RCC 7860 (cell line): ENCODE measurements at places on chromosomes 7 and 10.

DNA sequence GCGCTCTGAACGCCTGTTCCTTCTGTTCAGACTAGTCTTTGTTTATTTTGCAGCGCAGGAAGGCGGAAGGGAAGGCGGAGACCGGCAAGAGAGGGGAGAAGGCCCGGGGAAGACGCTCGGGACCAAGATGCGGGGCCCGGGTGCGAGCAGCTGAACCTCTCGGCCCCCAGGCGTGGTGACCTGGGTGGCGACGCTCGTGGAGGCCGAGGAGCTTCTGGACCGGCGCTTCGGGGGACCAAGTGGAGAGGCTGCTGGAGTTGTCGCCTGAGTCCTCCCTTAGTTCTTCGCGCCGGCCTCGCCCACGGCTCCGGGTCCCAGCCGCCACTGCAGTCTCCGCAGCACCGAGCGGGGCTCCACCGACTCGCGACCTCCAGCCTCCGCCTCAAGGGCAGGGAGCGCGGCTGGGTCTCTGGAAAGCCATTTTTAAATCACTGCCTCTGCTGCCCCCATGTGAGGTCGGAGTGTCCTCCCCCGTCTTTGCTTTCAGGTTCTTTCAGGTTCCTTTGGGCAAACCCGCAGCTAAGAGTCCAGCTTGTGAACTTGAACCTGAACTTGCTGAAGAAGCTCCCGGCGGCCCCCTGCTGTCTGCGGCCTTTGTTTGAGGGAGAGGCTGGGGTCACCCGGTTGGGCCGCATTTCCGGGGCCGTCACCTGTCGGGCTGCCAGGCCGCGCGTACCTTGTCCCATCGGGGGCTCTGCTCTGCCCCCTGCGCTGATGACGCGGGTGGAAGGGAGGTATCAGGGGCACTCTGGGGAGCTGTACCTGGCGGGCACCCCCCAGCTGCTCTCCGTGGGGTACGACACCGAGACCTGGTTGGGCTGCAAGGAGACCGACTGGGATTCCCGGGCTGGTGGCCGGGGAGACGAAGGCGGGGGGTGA, 136.0 kb downstream of the KIF20B start:
- no peak for DNase-seq

DNA sequence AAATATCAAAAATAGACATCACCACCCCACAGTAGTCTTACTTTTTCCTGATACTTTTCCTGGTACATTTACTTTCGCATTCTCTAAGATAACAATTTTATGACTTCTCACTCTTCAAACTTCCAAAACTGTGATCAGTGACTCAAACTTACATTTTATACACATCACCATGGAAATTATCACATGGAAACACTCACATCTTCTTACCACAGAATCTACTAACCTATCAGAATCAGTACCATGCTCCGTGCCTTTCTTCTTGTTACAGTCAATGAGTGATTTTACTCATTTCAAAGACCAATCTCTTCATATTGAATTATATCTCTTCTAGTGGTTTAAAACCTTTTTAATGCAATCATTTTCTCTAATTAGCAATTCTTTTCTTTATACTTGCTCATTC, 120.3 kb downstream of the PTEN start:
- no peak for DNase-seq

GRCh38 chr7:136874393-136875032, 6.1 kb downstream of the CHRM2 start:
- no peak for DNase-seq

GRCh38 chr7:102095321-102096011, 191.2 kb upstream of the SH2B2 start:
- no peak for DNase-seq

DNA sequence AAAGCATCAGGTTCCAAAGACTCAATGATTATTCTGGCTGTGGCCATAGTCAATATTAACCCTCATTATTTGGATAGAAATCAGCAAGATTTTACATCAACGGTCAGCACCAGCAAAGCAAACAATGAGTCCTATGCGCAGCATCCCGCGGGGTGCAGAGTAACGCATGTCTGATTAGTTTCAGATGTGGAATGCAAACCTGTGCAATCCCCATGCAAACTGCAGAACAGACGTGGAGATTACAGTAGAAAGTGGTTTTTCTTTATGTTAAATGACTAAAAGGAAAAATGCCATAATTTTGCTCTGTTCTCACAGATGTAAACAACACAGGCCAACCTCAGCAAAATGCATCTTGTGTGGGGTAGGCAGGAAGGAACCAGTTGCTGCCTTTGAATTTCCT, 258.1 kb upstream of the GRB10 start:
- no peak for DNase-seq

DNA sequence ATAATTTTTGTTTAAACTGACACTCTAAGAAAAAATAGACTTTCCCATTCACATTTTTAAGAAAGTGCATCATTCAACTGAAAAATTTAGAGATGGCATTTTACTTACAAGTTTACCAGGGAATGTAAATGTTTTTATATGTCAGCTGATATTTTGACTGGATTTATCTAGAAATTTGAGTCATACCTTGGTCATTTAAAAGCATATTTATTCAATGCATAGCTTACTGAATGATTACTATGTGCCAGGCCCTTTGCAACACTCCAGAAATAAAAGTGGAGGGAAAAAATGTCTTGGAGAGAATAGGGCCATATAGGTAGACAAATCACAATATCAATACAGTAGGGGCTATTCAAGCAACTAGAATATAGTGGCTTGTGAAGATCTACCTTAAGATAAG, 98.4 kb upstream of the FAM3C start:
- DNase-seq, result no peak

DNA sequence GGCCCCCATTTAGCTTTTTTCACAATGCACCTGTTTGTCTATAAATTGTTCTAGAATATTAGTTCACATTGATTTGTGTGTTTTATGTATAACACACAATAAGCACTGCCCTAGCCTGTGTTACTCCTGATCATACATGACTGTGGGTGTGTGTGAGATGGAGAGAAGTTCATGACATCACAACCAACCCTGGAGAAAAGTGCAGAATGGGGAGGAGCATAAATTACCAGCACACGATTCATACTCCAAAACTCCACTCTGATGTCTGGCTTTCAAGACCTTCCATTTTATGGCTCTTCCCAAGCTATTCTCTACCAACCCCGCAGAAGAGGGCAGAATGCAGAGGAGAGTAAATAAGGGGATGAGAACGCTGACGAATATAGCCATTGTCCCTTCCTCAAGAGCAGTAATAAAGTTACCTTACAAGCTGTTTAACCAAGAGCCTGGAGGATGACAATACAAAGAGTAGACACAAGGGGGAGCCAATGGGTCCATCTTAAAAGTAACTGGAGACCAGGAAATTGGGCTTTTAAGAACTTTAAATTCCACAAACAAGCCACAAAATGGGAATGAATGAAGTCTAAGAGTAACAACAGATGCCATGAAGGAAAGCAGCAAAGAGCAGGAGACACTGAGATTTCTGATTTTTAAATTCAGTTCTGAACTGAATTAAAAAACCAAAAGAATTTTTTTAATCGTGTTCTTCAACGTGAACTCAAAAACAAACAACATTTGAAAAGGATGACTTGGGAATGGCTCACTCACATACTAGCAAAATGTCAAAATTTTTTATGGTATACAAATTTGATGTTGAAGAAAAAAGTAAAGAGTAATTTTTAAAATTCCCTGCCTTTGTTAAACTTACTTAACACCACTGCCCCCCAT, 159.6 kb downstream of the PARD3 start:
- peak; percentile 48 for DNase-seq

- no peak for DNase-seq
These were observed 695.4 kb downstream of the LRMDA start for GRCh38 chr10:76126607-76127527.

GRCh38 chr7:116311816-116312471, 101.6 kb downstream of the TES start:
- DNase-seq, result no peak

DNA sequence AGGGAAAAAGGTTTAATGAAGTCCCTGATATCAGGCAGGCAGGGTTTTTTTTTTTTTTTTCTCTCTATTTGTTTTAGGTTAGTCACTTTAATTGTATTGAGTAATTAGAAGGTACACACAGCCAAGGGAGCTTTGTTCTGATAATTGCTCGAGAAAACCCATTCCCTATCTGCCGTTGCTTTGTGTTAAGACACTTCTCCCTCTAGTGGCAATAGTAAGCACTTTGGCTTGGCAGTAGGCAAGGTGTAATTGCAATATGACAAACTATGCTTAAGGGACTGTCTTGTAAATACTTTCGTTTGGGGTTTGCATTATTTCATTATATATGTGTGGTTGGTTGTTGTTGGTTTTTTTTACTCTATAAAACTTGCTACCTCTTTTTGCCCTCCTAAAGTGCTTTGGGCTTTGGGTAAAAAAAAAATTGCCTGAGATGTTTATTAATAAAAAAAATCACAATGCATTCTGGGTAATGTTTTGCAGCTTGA, 113.4 kb downstream of the BTRC start:
- peak; percentile 49 for DNase-seq

- no peak for DNase-seq
These were observed 37.8 kb downstream of the RHEB start for GRCh38 chr7:151481650-151482505.

DNA sequence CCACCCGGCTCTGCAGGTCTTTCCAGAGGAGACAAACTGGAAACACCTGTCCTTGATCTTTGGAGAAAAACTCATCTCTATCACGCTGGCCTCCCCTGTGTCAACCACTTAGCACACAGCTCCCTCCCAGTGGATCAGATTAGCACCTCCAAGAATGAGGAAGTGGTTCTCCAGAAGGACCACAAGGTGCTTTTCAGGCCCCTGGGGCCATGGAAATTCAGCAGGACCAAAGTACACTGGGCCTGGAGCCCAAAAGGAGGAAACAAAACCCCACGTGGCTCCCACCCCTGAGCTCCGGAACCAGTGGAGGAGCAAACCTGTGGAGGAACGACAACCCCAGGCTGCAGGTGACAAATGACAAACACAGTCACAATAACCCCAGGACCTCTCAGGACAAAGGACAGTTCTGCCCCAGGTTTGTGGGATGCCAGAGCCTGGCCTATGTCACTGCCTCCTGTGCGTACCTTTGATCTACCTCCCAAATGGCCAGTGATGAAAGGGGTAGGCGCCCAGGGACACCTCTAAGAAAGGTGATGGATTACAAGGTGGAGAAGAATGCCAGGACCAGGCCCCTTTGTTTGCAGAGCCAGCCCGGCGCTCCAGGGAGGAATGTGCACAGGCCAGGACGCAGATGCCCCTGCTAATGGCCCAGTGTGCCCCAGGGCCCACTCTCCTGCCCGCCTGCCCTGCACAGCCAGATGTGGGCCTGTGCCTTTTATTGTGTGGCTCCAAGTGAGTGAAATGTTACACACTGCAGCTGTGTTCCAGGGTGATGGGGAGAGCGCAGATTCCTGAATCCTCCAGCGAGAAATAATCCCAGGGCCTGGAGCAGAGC, 5.7 kb downstream of the TNS3 start:
- DNase-seq, result peak; percentile 48

DNA sequence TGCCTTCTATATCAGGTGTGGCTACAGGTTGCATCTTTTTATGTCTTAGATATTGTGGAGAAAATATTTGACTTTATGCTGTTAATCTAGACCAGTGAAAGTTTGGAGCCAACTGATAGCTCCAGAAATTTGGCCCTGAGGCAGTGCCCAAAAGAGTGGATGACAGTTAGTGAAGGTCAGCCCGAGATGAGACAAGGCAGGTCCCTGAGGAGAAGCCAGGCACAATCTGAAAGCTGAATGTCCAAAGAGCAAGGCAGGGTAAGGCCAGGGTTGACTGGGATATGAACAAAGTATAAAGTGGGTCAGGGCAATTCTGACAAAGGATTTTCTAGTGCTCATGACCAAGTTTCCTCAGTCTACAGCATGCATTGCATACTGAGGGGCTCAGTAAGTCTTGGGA, 661.9 kb downstream of the SUGCT start:
- no peak for DNase-seq

- DNase-seq, result no peak
These were observed 440.1 kb upstream of the NFE2L3 start for GRCh38 chr7:25711940-25712339.

- no peak for DNase-seq
These were observed 59.2 kb downstream of the HSPA12A start for GRCh38 chr10:116683166-116683565.

GRCh38 chr10:62543571-62544355, 169.6 kb downstream of the ZNF365 start:
- no peak for DNase-seq

DNA sequence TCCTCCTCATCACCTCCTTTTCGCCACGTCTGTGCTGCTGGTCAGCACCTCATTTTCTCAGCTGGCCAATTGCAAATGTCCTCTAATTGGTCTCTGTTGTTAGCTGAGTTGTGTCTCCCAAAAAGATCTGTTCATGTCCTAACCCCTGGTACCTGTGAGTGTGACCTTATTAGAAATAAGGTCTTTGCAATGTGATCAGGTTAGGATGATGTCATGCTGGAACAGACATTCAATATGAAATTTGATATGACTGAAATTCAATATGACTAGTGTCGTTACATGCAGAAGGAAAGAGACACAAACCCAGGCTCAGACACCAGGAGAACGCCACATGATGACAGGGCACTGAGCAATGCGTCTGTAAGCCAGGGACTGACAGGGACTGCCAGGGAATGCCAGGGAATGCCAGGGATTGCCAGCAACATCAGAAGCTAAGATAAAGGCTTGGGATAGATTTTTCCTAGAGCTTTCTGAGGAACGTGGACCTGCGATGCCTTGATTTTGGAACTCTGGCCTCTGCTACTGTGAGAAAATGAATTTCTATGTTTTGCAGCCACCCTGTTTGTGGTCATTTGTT, 77.5 kb upstream of the CXCL12 start:
- no peak for DNase-seq

DNA sequence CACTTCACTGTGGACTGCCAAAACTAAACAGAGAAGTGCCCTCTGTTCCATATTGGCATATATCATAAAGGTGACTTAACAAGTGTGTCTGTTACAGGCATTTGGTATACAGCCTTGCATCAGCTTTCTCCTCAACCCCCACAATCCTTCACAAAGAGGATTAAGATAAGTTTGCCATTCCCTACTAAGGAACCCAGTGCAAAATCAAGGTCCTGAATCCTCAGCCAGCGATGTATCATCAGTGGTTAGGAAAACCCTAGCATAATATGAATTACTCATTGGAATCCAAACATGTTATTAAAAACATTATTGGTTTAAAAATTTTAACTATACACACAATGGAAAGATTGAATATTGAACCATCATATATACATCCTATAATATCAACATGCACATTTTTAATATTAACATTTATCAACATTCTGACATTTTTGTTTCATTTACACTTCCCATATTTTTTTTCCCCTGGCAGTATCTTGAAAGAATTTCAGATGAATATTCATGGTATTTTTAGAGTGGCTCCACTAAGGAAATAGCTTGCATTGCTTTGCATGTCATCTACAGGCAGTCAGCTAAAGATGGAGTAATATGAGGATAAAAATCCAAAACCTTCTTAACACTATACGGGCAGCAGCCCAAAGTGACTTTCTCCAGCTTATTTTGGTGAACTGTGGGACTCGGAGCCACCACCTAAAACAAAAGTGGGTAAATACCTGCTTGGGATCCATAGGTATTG, 215.6 kb upstream of the CHRM2 start:
- no peak for DNase-seq

GRCh38 chr7:27405780-27406179, 163.2 kb downstream of the EVX1 start:
- no peak for DNase-seq

GRCh38 chr7:55965100-55965470, 700 bp downstream of the NIPSNAP2 start:
- DNase-seq, result no peak

GRCh38 chr7:101978683-101979082, 161.3 kb downstream of the CUX1 start:
- DNase-seq, result no peak

- no peak for DNase-seq
These were observed 13.2 kb upstream of the CAMK2B start for GRCh38 chr7:44338600-44338999.
